ENCODE measurements at places on chromosomes 16 and 17. TPM values are rescaled to one million over a fixed set of nuclear protein-coding genes. Genes with fewer than 3 reads are reported as not detected.

Gene HOXB6
- total RNA-seq: 56.4 TPM

Gene CD300A
- not detected for total RNA-seq

Gene NTHL1
- total RNA-seq: 31.1 TPM

DNA sequence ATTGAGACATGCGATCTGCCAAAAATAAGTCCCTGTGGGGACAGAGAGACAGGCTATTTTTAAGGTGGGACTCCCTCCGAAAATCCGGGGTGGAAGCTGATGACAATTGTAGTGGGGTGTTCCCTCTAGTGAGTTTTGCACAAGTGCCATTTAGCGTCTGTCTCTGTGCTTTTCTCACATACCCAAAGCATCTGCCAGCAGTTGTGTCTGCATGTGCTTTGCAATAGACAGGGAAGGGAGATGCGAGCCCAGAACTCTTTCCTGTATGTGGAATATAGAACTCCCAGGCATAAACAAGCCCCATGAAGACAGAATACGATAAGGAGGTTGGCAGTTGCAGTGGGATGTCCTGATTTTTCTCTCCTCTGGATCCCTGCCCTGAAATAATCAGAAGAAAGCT is 282.7 kb upstream of the XYLT1 start:
- H3K36me3 ChIP-seq: no peaks in the 10 kb centered on the region
- no peak for DNase-seq
- H3K27ac ChIP-seq: no peak overlapping the region
- H3K4me1 ChIP-seq: no peaks in the 10 kb centered on the region

- H3K27me3 ChIP-seq: no peaks in the 10 kb centered on the region
- peaks cover 3% of the 10 kb centered on the region for H3K36me3 ChIP-seq
- no peak overlapping the region for H3K27ac ChIP-seq
- no peak for DNase-seq
- H3K4me1 ChIP-seq: no peaks in the 10 kb centered on the region
Observed at GRCh38 chr16:22054847-22055590, 37.3 kb upstream of the VWA3A start.
